Fibroblast of the aortic adventitia (primary cell): ENCODE measurements at places on chromosomes 3 and 15.

- DNase-seq, result no peak
These were observed 473.3 kb downstream of the OTOL1 start for GRCh38 chr3:161969867-161970266.

DNA sequence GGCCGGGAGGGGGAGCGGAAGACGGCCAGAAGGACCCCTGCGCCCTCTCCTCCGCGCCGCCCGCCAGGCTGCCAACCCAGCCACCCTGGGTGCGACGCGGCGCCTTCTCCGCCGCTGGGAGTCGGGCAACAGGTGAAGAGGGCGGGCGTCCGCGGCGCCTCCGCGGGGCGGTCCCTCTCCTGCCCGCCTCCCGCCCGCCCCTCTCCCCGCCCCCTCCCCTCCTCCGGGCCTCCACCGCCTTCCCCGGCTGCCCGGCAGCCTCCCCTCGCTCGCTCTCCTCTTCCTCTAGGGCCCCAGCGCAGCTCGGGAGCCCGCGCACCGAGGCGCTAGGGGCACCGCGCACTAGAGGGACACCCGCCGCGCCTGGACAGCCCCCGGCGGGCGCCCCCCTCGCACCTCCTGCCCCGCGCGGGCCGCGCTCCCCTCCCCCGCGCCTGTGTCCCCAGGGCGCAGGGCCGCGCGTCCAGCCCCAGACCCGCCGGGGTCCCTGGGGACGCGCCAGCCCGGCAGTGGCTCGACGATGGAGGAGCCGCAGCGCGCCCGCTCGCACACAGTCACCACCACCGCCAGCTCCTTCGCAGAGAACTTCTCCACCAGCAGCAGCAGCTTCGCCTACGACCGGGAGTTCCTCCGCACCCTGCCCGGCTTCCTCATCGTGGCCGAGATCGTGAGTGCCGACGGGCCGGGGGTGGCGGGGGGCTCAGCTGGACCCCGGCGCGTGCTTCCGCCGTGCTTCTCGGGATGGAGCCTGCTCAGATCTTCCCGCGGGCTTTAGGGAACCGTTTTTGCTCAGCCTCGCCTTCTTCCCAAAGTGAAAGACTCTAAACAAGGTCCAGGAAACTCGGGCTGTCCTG, at the start of gene CMTM8:
Gene CMTM8, plus strand, starts transcription at position 228 of the 854 bp plus-strand sequence. Its CDS starts 293 bp downstream, at position 521.
- DNase-seq, result peak; percentile 31

- no peak for DNase-seq
These were observed 94.3 kb downstream of the OXNAD1 start for GRCh38 chr3:16359331-16359730.

DNA sequence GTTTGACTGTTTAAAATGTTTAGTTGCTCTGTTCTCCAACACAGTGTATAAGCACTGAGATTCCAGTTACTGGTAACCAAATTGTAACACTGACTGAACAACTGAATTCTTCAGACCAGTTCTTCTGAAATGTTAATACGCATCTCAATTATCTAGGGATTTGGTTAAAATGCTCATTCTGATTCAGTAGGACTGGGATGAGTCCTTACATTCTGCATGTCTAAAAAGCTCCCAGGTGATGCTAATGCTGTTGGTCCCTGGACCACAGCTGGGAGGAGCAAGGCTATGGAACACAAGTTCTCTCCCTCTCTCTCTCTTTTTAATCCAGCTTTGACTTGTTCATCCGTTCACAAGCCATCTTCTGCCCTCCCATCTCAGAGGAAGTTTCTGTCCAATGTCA, 380.3 kb downstream of the MAGI1 start:
- no peak for DNase-seq

DNA sequence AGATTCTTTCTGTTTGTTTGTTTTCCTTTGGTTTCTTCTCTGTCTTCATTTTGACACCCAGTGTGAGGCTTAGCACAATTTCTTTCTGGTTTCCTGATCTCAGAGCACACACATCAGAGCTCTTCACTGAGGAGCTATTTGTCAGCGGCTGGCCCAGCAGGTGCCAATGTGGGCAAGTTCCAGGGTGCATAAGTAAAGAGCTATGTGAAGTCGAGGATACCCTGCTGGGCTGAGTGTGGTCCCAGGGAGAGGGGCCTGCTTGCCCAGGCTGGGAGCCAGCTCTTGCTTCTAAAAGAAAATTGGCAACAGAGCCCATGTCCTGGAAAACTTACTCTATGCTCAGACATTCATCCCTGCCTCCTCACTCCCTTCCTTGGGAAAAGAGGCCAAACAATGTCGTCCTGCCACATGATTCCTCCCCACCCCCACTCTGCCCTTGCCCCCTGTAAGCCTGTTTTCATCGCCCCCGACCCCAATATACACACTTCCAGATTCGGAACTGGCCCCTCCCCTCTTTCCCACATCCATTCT, 101.2 kb downstream of the ST8SIA2 start:
- DNase-seq, result no peak

DNA sequence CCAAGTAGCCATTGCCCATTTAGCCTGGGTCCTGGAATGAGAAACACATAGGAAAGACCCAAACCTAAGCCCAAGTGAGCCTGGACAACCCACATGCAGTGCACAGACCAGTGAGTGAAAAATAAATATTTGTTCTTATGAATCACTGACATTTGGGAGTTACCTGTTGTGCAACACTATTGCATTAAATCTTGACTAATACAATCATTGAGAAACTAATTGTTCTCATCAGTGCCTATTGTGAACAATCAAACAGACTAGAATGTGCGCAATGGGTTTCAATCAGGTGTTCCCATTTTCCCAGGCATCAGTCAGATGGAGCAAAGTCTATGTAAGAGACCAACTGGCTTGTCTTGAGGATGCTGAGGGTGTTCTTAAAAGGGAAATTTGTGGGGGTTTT, 54.7 kb upstream of the CNOT10 start:
- peak; percentile 8 for DNase-seq
